Smooth muscle cell of the coronary artery (primary cell): ENCODE measurements at places on chromosomes 12 and 14. TPM values are rescaled to one million over a fixed set of nuclear protein-coding genes. Genes with fewer than 3 reads are reported as not detected.

SCARB1 gene
- 6.0 and 13.2 TPM in 2 replicates for total RNA-seq

PTHLH gene
- 0.83 and 2.0 TPM in 2 replicates for total RNA-seq

PAX9 gene
- total RNA-seq, result 0.12 TPM in 1 of 2 replicates, not detected in the other

CLEC2A gene
- 5.6 TPM in 1 of 2 replicates, not detected in the other for total RNA-seq

LMBR1L gene
- total RNA-seq, result 47.4 and 52.5 TPM in 2 replicates

SERPINA9 gene
- total RNA-seq, result not detected in 2 replicates
